ENCODE measurements at places on chromosomes 2 and 18.

DNA sequence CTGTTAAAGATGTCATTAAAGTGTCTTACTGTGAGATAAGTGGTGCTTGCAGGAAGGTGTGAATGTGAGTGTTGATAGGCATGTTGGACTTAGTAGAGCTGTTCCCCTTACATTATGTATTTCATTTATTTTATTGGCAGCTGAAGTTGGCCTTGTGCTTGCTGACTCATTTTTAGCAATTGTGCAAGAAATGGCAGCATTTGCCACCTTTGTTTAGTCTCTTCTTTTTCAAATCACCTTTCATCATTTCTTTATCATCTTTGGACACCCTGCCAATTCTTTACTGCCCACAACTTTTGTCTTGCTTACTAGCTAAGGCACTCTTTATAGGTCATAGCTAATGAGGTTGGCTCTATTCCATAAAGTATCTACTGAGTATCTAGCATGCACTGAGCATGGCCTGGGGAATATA is 130.3 kb upstream of the LYPD6 start:
- no peak for DNase-seq

DNA sequence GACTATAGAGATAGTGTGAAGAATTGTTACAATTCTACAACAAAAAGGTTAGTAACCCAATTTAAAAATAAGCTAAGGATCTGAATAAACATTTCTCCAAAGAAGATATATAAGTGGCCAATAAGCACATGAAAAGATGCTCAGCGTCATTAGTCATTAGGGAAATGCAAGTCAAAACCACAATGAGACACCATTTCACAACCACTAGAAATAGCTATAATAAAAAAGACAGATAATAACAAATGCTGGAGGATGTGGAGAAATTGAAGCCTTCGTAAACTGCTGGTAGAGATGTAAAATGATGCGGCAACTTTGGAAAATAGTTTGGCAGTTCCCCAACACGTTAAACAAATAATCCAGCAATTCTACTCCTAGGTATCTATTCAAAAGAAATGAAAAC is 366.5 kb upstream of the POU3F3 start:
- DNase-seq: no peak

DNA sequence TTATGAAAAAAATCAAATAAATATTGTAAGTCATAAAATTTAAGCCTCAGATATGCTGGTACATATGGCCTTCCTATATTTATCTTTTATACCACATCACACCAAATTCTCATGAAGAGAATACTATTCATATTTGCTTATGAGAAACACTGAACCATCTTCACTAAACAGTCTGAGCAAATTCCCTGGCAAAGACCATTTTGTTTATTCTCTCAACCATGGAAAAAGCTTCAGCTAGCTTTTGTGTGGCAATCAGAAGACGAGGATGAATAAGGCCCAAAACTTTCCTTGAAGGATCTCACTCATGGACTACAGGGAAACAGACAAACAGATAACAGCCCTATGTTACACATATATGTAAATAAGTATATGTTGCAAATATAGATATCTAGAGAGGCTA is 252.1 kb downstream of the TMX3 start:
- DNase-seq: no peak

- no peak for DNase-seq
Observed at GRCh38 chr18:72652990-72653593, 109.0 kb upstream of the CBLN2 start.

- no peak for DNase-seq
Observed at GRCh38 chr2:42232024-42232423, 62.9 kb downstream of the EML4 start.

- DNase-seq: no peak
Observed at GRCh38 chr2:145157741-145158591, 638.0 kb upstream of the ZEB2 start.

- peak; percentile 56 for DNase-seq
Observed at GRCh38 chr2:167292430-167293171, 404.3 kb downstream of the XIRP2 start.

DNA sequence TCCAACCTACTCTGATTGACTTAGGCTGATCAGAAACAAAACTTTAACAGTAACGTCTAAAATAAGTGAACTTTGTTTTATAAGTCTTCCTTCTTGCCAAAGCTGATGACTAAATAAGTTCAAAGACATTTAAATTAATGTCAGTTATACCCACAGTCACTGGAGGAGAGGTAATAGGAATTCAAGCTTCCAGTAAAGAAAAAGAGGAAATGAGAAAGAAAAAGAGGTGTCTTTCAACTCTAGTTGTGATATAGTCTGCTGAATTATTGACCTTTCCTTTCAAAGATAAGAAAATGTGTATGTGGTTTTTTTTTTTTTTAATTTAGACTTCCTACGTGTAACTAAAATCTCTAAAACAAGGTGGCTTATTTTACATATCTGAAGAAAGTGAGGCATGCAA is 191.5 kb downstream of the SLC8A1 start:
- no peak for DNase-seq

GRCh38 chr2:19123556-19123955 is 234.9 kb downstream of the OSR1 start:
- no peak for DNase-seq

DNA sequence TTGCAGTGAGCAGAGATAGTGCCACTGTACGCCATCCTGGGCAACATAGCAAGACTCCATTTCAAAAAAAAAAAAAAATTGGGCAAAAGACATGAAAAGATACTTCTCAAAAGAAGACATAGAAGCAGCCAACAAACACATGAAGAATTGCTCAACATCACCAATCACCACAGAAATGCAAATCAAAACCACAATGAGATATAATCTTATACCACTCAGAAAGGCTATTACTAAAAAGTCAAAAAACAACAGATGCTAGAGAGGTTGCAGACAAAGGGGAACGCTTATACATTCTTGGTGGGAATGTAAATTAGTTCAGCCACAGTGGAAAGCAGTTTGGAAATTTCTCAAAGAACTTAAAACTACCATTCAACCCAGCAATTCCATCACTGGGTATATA is 43.1 kb upstream of the CHAC2 start:
- no peak for DNase-seq

DNA sequence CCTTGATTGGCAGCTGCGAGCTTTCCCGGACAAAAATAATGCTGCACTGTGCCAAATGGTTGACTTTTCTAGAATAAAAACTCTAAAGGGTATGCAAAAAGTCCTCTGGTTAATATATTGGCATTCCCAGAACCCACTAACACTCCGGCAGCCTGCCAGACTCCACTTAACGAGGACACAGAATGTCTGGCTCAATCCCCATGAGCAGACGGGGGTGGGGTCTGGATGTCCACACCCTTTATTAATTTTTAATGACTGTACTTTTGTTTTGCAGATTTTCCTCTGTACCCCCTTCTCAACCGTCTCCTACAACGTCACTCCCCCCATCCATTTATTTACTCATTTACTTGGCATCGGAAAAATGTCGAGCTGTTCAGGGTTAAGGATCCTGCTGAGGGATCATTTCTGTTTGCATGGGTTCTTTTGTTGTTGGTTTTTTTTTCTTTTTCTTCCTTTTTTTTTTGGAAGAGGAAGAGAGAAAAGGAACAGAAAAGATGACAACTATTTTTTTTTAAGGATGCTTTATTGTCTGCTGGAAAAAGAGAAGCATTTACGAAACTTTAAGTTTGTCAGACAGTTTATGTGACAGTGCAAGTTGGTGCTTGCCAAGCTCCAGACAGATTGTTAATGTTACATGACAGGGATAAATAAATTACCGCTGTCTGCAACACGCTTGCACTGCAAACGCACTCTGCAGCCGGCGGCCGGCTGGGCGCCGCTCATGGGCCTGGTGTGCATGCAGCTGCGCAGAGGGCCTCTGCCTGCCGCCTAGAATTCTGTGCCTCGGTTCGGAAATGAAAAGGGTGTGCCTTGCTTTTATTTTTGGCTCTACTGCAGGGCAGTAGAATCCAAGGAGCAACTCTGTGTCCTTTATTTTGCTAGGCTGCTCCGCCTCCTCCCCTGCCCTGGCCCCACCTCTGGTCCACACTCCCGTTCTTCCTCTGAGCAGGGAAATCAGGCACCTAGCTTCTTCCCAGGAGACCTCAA is 3.6 kb downstream of the LDLRAD4 start:
- peak; percentile 93 for DNase-seq

GRCh38 chr2:217725409-217725808 is 277.4 kb downstream of the TNS1 start:
- no peak for DNase-seq

- no peak for DNase-seq
Observed at GRCh38 chr2:16438613-16439321, 226.9 kb downstream of the CYRIA start.
